ENCODE measurements at places on chromosomes 7 and 10.

DNA sequence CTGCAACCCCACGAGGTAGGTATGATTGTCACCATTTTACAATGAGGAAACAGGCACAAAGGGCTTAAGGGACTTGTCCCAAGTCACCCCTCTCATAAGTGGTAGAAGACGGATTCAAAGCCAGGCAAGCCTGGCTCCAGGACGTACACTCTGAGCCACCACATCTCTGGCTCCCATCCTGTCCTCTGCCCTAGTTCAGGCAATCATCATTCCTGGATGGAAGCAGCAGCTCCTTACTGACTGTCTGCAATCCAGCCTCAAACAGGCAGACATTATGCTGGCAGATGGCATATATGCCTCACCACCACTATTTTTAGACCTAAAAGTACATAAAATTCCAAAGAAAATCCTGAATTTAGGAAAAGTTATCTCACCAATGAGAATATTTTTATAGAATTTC is 100.7 kb downstream of the USP6NL start:
- no peak for DNase-seq

- DNase-seq: no peak
Measured at GRCh38 chr7:81688622-81689411, 81.0 kb downstream of the HGF start.

DNA sequence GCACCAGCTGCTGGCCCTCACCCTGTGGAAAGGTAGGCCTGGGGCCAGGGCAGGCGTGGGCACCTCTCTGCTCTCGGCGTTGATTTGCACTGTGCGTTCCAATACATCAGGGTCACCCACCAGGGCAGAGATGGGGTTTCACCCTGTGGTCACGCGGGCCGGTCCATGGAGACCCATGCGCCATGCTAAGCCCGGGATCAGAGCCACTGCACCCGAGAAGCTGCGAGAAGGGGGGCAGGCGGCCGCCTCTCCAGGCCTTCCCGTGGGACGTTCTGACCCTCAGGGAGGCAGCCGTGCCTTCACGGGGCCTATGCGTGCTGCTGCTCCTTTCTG is 11.1 kb downstream of the GET4 start:
- no peak for DNase-seq

DNA sequence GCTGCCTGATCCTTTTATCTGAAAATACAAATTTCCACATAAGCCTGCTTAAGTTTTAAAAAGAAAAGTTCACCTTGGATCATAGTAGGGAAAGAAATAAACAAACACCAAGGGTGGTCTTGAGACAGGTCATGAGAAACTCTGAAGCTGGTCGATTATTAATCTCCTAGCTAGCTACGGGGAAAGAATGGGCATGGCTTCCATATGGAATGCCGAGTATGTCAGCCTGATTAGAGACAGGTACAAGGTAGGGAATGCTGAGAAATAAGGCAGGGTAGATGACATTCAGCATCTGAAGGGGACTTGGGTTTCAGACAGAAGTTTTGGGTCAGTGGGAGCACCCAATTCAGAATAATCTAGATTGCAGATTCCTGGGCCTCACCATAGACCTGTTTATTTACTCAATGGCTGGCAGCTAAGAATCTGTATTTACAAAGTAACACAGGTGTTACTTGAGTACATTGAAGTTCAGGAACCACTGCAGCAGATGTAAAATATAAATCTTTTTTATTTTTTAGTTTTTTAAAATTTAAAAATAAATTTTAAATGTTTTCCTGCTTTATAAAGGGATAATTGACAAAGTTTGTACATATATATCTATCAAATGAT is 49.0 kb downstream of the SCIN start:
- no peak for DNase-seq

DNA sequence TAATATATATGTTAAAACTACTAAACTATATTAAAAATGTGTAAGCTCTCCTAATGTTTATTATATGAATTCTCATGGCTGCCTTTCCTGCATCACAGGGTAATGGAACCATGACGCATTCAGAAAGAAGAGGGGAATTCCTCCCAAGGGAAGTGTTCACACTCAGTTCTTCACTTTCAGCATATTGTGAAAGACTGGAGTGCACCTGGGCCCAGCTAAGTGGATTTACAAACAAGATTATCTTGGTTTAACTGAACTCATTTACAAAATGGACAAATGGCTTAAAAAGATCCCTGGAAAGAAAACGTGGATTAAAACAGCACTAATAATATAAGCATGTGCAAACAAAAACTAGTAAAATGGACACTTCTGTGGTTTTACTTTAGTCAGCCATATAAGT is 149.8 kb downstream of the DOCK4 start:
- DNase-seq: peak; percentile 8

DNA sequence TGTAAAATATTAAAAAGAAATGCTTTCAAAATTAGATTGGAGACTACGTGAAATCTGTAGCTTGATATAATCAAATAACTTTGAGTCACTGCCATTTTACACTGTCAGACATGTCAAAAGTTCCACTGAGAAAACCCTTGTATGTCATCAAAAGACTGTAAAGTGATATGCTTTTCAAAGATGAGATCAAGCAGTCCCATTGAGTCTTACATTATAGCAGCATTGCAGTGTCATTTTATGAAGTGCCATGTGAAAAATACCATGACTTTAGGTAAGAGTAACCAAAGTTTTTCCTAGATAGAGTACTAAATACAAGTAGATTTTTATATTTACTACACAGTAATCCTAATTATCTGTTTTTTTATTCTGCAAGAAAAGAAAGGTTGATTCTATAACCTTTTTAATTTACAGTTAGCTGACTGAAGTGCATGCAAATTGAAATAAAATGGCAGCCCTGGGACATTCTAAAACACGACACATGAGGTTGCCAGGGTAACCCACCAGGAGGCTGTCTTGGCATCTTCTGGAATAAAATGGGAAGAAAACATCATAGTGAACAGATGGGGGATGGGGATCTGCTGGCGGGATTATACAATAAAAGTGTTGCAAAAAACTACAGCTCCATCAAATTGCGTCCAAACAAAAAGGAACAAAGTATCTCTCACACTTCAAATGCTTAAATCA is 91.3 kb upstream of the TMEM106B start:
- no peak for DNase-seq

DNA sequence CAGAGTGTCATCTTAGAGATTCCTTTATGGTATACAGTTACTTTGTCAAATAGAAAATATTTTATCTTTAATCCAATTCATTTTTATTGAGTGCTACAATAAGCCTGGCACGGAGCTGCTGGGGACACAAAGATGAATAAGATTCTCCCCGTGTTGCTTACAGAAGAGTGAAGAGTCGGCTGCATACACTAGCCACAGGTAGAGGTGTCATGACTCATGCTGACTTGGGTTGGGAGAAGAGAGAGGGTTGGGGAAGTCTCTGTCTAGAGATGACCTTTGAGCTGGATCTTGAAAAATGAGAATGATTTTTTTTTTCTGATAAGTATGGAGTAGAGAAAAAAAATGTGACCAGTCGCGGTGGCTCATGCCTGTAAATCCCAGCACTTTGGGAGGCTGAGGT is 289.9 kb upstream of the CELF2 start:
- peak; percentile 13 for DNase-seq

DNA sequence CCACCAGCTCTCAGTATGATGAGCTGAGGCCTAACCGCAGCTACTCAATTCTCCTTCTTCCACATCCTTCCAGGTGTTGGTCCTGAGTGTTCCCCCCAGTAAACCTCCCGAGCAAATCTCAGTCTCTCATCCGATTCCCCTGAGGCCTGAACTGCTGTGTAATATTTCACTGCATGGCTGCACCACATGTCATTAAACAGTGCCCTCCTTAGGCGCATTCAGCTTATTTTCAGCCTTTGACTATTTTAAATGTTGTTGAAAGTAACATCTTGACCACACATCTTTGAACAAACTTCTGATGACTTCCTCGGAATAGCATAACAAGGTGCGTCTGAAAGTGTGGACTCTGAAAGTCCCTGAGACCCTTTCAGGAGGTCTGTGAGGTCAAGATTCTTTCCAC is 62.8 kb upstream of the NPS start:
- no peak for DNase-seq
